Liver (tissue), 10 donors: ENCODE measurements at places on chromosomes 3 and 15. TPM values are rescaled to one million over a fixed set of nuclear protein-coding genes. Genes with fewer than 3 reads are reported as not detected.

The CAND2 gene
- 1.0 TPM for total RNA-seq

The MUC13 gene
- under 0.01 TPM for total RNA-seq

The SRP14 gene
- total RNA-seq: 84.9 TPM

The HTR3E gene
- not detected for total RNA-seq

The CTDSPL2 gene
- 34.6 TPM for total RNA-seq

The NMB gene
- total RNA-seq: 0.59 TPM

The PAK6 gene
- 0.08 TPM for total RNA-seq

The STAB1 gene
- total RNA-seq: 43.0 TPM

The GRM7 gene
- total RNA-seq: 0.33 TPM

- no peak for DNase-seq
Measured at GRCh38 chr3:190577225-190577624, 63.3 kb downstream of the IL1RAP start.

GRCh38 chr15:92683511-92683834, 27.9 kb upstream of the FAM174B start:
- peak; percentile 56 for DNase-seq

GRCh38 chr3:9754678-9755077, 4.9 kb downstream of the OGG1 start:
- DNase-seq: no peak

GRCh38 chr3:153163756-153164550, 1.9 kb downstream of the RAP2B start:
- no peak for DNase-seq

- DNase-seq: no peak
Measured at GRCh38 chr15:70433586-70434324, 329.6 kb downstream of the UACA start.

DNA sequence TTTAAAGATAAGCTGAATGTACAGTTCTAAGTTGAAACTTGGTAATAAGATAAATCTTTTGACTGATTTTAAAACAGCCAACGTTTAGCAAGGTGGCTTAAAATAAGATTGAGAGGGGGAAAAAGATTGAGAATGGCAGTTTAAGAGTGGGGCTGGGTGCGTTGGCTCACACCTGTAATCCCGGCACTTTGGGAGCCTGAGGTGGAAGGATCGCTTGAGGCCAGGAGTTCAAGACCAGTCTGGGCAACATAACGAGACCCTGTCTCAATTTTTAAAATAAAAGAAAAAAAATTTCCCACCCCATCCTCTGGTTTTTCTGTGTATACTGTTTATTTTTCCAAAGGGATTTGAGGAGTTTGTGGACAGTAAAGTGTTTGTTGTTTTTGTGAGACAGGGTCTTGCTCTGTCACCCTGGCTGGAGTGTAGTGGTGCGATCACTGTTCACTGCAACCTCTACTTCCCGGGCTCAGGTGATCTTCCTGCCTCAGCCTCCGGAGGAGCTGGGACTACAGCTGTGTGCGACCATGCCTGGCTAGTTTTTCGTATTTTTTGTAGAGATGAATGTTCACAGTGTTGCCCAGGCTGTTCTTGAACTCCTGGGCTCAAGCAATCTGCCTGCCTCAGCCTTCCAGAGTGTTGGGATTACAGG, 3.0 kb downstream of the MAPK6 start:
- DNase-seq: no peak

DNA sequence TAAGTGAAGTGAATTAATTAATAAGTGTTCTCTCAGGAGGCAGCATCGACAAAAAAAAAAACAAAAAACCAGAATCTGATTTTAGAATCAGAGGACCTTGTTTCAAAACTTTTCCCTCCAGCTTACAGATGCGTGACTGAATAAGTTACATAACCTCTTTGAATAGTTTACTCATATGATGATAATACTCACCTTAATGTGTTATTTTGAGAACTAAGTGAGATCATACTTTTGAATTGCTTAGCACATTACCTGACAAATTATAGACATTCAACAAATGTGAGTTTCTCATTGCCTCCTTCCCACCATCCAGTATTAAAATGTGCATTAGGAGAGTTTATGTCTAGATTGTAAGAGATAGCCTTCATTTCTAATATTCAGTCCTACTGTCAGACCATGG, 94.0 kb downstream of the SOX2 start:
- DNase-seq: no peak

- no peak for DNase-seq
Measured at GRCh38 chr3:11596387-11596786, 47.3 kb downstream of the VGLL4 start.

- DNase-seq: no peak
Measured at GRCh38 chr3:182149594-182149993, 437.9 kb downstream of the SOX2 start.

GRCh38 chr3:48993834-48994233, 3.8 kb downstream of the P4HTM start:
- DNase-seq: no peak

DNA sequence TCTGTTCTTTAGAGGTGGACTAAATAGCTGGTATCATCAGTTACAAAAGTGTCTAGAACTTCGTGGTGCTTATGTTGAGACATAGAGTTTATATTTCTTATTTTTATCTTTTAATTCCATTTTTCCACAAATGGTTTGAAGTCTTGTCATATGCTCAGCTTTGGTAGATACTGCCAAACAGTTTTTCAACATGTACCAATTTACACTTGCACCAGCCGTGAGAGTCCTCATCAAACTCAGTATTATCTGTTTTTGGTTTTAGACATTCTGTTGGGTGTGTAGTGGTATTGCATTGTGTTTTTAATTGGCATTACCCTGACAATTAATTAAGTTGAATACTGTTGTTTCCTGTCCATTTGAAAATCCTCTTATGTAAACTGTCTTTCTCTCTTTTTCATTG, 16.7 kb downstream of the ISLR2 start:
- no peak for DNase-seq

GRCh38 chr3:47741925-47742324, 39.8 kb downstream of the SMARCC1 start:
- no peak for DNase-seq

- DNase-seq: no peak
Measured at GRCh38 chr15:78035321-78035751, 42.2 kb downstream of the TBC1D2B start.

- no peak for DNase-seq
Measured at GRCh38 chr15:31985607-31986006, 44.7 kb upstream of the CHRNA7 start.

- no peak for DNase-seq
Measured at GRCh38 chr3:12255393-12255792, 33.5 kb upstream of the PPARG start.

DNA sequence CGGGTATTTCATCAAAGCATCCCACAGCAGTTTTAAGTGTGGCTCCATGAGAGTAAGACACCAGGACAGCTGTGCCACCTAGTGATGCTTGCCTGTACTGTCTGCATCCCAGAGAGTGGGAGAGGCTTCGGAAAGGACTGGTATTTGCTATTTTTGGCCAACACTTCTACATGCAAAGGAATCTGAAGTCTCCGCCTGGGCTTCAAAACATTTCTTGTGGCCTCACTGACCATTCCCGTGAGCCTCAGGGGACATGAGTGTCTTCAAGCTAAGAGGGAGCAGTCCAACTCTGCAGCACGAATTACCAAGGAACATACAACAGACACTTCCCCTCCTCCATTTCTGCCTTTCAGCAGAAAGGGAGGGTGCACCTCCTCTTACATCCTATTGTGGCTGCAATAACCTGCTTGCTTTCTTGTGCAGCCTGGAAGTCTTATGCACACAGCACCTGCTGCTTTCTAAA, 177.5 kb downstream of the RORA start:
- no peak for DNase-seq

GRCh38 chr3:96264701-96265100, 549.7 kb upstream of the EPHA6 start:
- DNase-seq: no peak

DNA sequence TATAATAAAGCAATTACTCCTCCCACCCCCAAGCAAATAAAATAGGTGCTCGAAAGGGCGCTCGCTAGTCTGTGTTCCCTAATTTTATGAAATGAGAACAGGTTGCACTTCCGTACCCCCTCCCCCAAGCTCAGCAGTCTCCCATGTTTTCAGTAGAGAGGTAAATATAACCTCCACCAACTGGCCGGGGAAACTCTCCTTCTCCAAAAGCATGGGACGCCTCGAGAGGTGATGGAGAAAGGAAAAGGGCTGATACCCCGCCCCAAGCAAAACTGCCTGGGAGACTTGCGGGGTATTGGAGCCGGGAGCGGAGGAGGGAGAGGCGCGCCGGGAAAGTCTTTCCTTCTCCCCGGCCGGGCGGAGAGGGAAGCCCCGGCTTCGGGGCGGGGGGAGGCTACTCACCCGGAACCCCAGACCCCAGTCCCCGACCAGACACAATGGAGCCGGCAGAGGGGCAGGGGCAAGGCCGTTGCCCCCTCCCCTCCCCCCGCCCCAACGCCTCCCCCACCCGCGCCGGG, 605 bp downstream of the DCUN1D1 start:
- peak; percentile 66 for DNase-seq

- no peak for DNase-seq
Measured at GRCh38 chr3:105040026-105040622, 326.6 kb upstream of the ALCAM start.

GRCh38 chr3:189258261-189258660, 86.5 kb downstream of the TPRG1 start:
- no peak for DNase-seq

DNA sequence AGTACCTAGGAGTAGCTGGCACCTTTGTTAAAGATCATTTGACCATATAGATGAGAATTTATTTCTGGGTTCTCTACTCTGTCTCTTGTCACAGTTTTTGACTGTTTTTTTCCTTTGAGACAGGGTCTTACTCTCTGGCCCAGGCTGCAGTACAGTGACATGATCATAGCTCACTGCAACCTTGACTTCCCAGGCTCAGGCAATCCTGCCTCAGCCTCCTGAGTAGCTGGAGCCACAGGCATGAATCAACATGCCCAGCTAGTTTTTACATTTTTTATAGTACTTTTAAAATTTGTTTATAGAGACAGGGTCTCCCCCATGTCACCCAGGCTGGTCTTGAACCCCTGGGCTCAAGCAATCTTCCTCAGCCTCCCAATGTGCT, 45.0 kb downstream of the BCL2L10 start:
- DNase-seq: no peak

DNA sequence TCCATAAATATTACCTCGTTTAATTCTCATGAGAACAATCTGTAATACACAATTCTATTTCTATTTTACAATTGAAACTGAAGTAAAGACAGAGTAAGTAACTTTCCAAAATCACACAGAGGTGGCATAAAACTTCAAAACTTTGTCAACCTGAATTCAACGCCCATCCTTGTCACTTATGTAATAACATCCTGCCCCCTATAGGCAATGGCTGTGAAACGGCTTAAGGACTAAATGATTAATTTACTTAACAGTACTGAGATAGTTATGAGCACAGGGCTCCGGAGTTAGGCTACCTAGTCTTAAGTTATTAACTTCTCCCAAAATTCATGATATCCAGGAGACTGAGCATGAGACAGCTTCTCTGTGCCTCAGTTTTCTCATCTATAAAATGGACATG, 293.1 kb upstream of the CHRM5 start:
- no peak for DNase-seq

- no peak for DNase-seq
Measured at GRCh38 chr15:78003539-78004008, 73.9 kb downstream of the TBC1D2B start.

GRCh38 chr15:31392761-31393401, 66.2 kb downstream of the KLF13 start:
- DNase-seq: no peak

DNA sequence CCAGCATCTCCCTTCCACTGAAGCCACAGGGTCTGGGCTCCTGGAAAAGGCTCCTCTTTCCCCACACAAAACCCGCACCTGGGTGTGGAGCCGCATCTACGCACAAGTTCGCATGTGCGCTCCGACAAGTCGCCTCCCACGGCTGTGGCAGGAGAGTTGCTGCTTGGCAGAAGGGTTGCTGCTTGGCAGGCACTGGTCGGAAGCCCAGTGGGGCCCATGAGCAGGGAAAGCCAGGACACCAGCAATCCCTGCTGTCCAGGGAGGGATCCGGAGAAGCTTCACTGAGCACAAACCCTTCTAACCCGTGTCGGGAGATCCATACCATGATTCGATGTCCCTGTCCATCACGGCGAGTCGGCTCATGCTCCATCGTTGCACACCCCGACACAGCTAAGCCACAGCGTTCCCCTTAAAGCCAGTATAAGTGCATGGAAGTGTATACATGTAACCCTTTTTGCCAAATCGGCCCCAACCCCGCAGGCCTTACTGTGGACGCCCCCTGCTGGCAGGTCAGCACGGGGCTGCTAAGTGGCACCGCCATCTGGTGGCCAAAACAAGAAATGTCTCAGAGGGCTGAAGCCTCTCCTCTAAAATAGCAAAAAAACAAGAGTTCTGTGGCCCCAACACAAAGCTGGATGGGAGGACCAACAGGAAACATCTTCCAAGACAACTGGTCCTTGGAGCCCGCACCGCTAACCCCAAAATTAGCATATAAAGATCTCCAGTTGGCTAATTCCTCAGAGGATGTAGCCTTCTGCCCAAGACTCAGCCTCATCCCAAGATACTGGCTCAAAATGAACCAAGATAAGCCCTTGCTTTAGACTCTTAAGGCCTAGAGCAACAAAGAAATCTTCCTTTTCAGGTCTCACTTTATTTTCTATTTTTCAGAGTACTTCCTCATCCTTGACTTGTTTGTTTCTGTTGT, 8.3 kb downstream of the ANKRD63 start:
- peak; percentile 89 for DNase-seq

GRCh38 chr3:188124184-188124583, 29.8 kb upstream of the LPP start:
- DNase-seq: no peak

DNA sequence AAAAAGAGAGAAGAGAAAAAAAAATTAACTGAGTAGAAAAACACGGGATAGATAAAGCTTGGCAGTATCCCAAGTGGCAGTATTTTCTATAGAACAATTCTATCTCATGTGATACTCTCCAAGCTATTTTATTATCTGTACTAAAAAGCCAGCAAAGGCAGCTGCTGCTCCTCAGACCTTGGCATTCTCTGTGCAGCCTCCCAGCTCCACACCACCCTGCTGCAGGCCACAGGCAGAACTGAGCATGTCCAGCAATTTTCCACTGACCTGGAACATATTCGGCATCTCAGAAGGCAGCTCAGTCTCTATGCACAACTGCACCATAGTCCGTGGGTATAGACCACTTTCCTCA, 1161.4 kb downstream of the IGSF11 start:
- DNase-seq: no peak

DNA sequence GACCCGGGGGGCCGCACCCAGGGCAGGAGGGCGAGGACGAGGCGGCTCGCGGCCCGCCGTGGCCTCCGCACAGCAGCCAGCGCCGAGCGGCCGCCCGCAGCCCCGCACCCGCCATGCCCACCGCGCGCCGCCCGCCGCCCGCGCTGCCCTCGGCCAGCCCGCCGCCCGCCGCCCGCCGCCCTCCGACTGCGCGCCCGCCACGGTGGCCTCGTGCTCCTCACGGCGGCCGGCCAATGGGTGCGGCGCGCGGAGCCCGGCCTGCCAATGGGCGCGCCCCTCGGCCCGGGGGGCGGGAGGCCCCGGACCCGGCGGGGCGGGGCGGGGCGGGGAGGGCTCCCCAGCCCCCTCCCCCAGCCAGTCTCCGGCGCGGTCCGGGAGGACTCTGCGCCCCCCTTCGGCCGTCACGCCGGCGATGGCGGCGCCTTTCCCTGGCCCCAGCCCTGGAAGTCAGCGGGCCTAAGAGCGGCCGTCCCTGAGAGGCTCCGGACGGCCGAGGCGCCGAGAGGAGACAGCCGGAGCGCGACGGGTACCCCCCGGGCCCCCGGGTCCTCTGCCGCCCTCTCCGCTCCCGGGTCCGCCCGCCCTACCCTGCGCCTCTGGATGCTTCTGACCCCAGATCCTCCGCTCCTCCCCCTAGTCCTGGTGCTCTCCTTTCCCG, at the start of gene NT5DC2:
Gene NT5DC2 (minus strand): TSS at position 235 of the 658 bp plus-strand sequence. CDS start 120 bp downstream, at position 115.
- peak; percentile 75 for DNase-seq
